Type B pancreatic cell (in vitro differentiated cells): ENCODE measurements at places on chromosomes 3 and 15. TPM values are rescaled to one million over a fixed set of nuclear protein-coding genes. Genes with fewer than 3 reads are reported as not detected.

- H3K4me3 ChIP-seq: no peak overlapping the region
- H3K36me3 ChIP-seq: peaks cover 10% of the 10 kb centered on the region
- no peaks in the 10 kb centered on the region for H3K27me3 ChIP-seq
- no peak for DNase-seq
- H3K27ac ChIP-seq: no peak overlapping the region
Measured at GRCh38 chr3:62119139-62119538, 254.2 kb downstream of the FEZF2 start.

TNFAIP8L3 gene
- total RNA-seq: 8.2 and 16.9 TPM in 2 replicates

- peaks cover 39% of the 10 kb centered on the region for H3K4me1 ChIP-seq
- H3K4me3 ChIP-seq: no peak overlapping the region
- peak overlapping the region; percentile 48 for H3K27ac ChIP-seq
- DNase-seq: no peak
- H3K27me3 ChIP-seq: no peaks in the 10 kb centered on the region
Measured at GRCh38 chr3:34256021-34256420, 457.6 kb downstream of the PDCD6IP start.

LYZL4 gene
- total RNA-seq: 0.36 TPM in 1 of 2 replicates, not detected in the other

DNA sequence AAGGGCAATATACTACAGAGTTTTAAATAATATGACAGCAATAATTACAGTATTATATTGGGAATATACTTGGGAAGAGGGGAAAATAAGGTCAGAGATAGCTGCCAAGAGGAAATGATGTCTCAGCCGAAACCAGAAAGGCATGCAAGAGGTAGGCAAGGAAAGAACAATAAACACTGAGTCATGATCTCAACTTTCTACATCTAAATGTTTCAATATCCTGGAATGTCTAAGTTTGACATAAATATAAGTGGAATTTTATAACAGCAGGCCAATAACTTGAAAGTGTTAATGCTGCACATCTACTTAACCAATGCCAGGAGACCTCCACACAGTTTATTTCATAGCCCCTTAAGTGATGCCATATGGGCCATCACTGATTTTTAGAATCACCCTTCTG, 99.8 kb upstream of the CPNE4 start:
- no peak overlapping the region for H3K27ac ChIP-seq
- no peak overlapping the region for H3K4me3 ChIP-seq
- no peaks in the 10 kb centered on the region for H3K4me1 ChIP-seq
- DNase-seq: no peak
- H3K36me3 ChIP-seq: no peaks in the 10 kb centered on the region

DNA sequence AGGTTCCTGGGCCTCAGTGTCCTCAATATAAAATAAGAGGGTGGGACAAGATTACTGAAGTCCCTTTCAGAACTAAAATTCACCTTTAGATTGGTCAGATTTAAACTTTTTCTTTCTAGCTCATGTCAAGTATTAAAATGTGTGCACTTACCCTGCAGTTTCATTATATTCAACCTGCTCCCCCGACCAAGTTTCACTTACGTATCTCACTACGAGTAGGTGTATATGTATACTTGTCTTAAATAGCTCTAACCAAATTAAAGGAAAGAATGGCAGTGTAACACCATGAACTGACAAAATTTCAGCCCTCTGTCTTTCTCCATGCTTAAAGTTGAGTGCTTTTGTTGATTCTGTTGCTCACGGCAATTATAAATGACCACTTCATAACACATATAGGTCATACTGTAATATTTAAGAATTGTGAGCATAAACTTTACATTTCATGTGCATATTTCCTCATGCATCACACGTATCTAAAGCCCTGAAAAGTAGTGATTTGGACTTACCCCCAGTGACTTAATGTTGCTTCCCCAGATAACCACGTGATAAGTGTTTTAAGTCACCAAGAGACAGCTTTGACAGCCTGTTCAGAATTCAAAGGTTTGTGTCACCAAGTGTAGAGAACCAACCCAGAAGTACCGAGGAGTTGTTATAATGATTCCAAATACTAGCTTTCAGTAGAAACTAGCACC, 70.0 kb downstream of the PGPEP1L start:
- H3K27ac ChIP-seq: no peak overlapping the region
- H3K4me3 ChIP-seq: no peak overlapping the region
- peaks cover 5% of the 10 kb centered on the region for H3K4me1 ChIP-seq
- H3K27me3 ChIP-seq: no peaks in the 10 kb centered on the region
- H3K36me3 ChIP-seq: peaks cover 30% of the 10 kb centered on the region

DNA sequence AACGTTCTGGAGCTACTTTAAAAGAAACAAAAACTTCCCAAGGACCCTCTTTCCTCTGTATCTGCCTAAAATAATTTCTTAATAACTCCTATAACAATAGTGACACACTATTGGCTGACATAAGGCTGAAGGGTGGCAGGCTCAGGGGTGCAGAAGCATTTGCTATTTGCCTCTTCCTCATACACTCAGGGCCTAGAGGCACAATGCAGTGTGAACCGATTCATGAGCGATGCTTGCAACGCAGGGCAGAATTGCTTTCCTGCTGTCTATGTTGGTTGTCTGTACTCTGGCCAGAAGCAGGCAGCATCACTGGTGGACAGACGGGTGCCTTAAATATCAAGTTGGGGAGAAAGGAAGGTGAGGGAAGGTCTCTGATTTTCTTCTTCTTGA, 157.4 kb downstream of the AGBL1 start:
- no peak overlapping the region for H3K4me3 ChIP-seq
- no peak for DNase-seq
- no peak overlapping the region for H3K27ac ChIP-seq
- peaks cover 21% of the 10 kb centered on the region for H3K27me3 ChIP-seq
- no peaks in the 10 kb centered on the region for H3K36me3 ChIP-seq

ZNF385D gene
- total RNA-seq: 2.2 and 7.5 TPM in 2 replicates

DNA sequence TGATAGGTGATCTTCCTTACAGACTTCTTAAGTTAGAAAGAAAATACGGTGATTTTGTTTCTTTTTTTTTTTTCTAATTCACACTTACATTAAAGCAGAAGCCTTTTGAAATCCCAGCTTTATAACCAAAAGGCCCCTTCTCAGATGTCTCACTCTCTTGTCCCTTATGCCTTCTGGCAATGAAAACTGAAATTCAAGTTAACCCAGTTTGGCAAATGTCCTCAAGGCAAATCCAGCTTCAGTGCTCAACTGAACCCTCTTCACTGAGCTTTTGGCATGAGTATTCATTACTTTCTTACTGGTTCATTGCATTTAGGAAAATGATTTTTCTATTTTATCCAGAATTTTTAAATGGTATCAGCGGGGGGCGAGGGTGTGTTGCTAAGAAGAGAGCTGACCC, 17.0 kb downstream of the PLCH1 start:
- no peak overlapping the region for H3K27ac ChIP-seq
- peak overlapping the region; percentile 3 for H3K4me3 ChIP-seq
- peaks cover 3% of the 10 kb centered on the region for H3K36me3 ChIP-seq
- H3K4me1 ChIP-seq: peaks cover 8% of the 10 kb centered on the region
- H3K27me3 ChIP-seq: no peaks in the 10 kb centered on the region

DNA sequence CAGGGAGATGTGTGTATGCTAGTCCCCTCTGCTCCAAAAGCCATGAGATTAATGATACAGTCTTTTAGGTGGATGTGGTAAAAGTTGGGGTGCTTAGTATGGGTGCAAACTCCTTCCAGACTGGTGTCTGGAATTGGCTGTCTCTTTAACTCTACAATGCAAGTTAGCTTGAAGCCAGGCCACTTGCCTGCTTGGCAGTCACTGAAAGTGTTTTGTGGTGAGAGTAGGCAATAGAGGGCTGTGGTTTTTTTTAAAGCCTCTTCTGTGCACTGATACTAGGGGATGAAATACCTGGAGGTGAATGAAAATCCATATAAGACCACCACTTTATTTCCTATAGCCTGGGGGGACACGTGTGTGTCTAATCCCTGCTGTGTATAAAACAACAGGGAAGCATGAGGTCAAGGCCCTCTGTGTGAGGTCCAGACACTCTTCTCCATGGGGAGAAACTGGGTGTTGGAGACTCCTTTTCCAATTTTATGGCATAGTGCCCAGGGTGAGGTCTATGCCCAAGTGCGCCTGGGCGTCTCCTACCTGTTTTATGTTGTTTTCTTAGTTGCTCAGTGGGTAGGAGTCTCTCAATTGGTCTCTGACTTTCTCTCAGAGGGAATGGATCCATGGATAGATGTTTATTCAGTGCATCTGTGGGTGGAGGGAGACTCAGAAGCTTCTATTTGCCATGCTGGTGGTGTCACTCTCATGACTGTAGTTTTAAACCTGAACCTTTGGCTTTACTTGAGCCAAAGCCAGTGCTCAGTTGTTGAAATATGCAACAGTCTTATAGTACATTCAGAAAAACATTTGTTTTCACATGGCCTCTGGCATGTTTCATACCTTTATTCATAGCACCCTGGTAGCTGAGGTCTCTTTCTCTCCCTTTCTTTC, 327.8 kb upstream of the ATP11B start:
- DNase-seq: no peak
- H3K4me1 ChIP-seq: no peaks in the 10 kb centered on the region
- H3K4me3 ChIP-seq: no peak overlapping the region
- no peak overlapping the region for H3K27ac ChIP-seq
- H3K36me3 ChIP-seq: no peaks in the 10 kb centered on the region
- no peaks in the 10 kb centered on the region for H3K27me3 ChIP-seq

DNA sequence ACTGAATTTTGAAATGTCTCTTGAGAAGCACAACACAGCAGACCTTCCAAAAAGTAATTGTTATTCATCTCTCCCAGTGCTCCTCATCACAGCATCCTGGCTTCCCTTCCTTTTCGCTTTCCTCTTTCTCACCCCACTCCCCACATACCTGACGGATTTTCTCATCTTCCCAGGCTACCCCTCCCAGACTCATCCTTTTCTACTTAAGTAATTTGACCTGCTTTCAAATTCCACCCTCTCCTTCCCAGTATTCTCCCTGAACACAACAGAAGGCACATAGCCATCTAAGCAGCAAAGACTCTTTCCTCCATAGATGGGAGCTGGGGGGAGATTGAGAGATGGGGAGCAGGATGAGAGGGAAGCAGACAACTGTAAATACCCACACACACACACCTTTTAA, 187.1 kb upstream of the STT3B start:
- H3K36me3 ChIP-seq: no peaks in the 10 kb centered on the region
- H3K4me1 ChIP-seq: no peaks in the 10 kb centered on the region
- no peak for DNase-seq
- H3K4me3 ChIP-seq: no peak overlapping the region

GMPS gene
- total RNA-seq: 58.6 and 90.4 TPM in 2 replicates

MYO5C gene
- total RNA-seq: 17.5 and 21.4 TPM in 2 replicates

MOBP gene
- total RNA-seq: not detected in 2 replicates

C3orf52 gene
- total RNA-seq: 8.4 and 11.9 TPM in 2 replicates

NUSAP1 gene
- total RNA-seq: 38.8 and 113 TPM in 2 replicates

- no peaks in the 10 kb centered on the region for H3K27me3 ChIP-seq
- DNase-seq: no peak
- H3K4me1 ChIP-seq: no peaks in the 10 kb centered on the region
- H3K4me3 ChIP-seq: no peak overlapping the region
Measured at GRCh38 chr3:163129287-163129686, 1632.7 kb downstream of the OTOL1 start.

GRCh38 chr15:59741274-59741906, 52.3 kb upstream of the BNIP2 start:
- no peak overlapping the region for H3K27ac ChIP-seq
- H3K4me1 ChIP-seq: no peaks in the 10 kb centered on the region
- no peak for DNase-seq
- no peak overlapping the region for H3K4me3 ChIP-seq
- peaks cover 26% of the 10 kb centered on the region for H3K27me3 ChIP-seq
- H3K36me3 ChIP-seq: no peaks in the 10 kb centered on the region

TTC21A gene
- total RNA-seq: 9.8 and 10.3 TPM in 2 replicates

DNA sequence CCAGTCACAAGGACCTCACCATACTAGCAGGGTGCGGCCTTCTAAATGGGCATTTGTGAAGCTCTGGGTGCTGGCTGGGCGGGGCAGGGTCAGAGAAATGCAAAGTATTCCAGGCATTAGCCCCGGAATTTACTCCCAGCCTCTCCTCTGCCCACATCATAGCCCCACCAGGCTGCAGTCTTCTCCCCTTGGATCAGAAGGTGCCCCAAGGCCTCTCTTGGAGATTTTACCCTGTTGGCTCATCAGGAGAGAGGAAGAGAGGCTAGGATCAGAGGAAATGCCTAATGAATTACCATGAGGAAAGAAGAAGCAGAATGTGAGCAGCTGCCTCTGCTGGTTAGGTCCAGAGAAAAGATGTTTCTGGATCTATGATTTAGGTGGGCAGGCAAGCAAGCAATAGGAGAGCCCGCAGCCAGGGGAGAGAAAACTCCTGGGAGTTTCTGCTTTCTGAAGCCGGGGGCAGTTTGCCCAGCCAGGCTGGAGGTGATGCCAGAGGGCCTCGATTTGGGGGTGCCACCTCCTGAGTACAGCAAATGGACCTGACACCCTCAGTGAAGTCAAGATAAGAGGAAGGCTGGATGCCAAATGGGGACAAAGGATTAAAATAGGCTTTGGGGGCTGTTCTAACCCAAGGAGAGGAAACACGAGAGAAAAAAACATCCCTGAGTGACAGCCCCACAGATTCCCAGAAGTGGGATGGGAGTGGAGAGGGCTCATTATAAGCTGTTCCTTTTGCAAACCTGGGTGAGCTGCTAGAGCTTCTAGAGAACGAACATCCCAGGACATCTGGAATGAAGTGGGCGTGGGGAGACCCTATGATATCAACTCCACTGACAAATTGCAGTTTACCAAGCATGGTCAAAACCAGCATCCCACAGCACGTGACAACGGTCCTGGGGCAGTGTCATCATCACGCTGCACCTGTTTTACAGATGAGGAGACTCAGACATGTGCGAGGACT, 65.4 kb downstream of the BDH1 start:
- no peak for DNase-seq
- H3K27ac ChIP-seq: peak overlapping the region; percentile 85
- no peaks in the 10 kb centered on the region for H3K36me3 ChIP-seq
- peaks cover 3% of the 10 kb centered on the region for H3K27me3 ChIP-seq
- H3K4me3 ChIP-seq: no peak overlapping the region

DNA sequence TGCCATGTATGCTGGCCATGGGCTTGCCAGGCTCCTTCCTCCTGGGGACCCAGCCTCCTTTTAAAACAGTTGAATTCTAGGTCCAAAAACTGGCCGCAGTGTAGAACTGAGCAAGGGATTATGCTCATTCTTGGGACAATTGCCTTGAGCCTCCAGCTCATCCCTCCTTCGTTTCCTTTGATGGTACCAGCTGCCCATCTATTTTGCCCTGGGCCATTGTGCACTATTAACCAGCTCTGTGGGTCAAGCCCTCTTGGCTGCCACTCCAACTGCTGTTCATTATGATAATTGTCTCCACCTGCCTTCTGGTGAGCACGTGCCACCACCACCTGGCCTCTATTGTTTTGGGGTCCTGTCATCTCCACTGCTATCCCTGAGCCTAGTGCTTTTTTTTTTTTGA, 75.8 kb upstream of the SYN2 start:
- no peak overlapping the region for H3K4me3 ChIP-seq
- H3K27me3 ChIP-seq: peaks cover 11% of the 10 kb centered on the region
- no peaks in the 10 kb centered on the region for H3K4me1 ChIP-seq
- no peaks in the 10 kb centered on the region for H3K36me3 ChIP-seq
- no peak overlapping the region for H3K27ac ChIP-seq

- H3K36me3 ChIP-seq: no peaks in the 10 kb centered on the region
- no peak overlapping the region for H3K27ac ChIP-seq
- no peak overlapping the region for H3K4me3 ChIP-seq
- peaks cover 14% of the 10 kb centered on the region for H3K4me1 ChIP-seq
Measured at GRCh38 chr3:133487204-133487603, 86.3 kb upstream of the CDV3 start.

UCN2 gene
- total RNA-seq: 0.72 and 0.83 TPM in 2 replicates

CNTN4 gene
- total RNA-seq: 24.5 and 29.7 TPM in 2 replicates

ZNF662 gene
- total RNA-seq: 0.48 TPM in 1 of 2 replicates, not detected in the other

ALDH1A3 gene
- 13.0 and 14.4 TPM in 2 replicates for total RNA-seq
